Right renal cortex interstitium (tissue), 3 donors: ENCODE measurements at places on chromosomes 1 and 21. TPM values are rescaled to one million over a fixed set of nuclear protein-coding genes. Genes with fewer than 3 reads are reported as not detected.

DNA sequence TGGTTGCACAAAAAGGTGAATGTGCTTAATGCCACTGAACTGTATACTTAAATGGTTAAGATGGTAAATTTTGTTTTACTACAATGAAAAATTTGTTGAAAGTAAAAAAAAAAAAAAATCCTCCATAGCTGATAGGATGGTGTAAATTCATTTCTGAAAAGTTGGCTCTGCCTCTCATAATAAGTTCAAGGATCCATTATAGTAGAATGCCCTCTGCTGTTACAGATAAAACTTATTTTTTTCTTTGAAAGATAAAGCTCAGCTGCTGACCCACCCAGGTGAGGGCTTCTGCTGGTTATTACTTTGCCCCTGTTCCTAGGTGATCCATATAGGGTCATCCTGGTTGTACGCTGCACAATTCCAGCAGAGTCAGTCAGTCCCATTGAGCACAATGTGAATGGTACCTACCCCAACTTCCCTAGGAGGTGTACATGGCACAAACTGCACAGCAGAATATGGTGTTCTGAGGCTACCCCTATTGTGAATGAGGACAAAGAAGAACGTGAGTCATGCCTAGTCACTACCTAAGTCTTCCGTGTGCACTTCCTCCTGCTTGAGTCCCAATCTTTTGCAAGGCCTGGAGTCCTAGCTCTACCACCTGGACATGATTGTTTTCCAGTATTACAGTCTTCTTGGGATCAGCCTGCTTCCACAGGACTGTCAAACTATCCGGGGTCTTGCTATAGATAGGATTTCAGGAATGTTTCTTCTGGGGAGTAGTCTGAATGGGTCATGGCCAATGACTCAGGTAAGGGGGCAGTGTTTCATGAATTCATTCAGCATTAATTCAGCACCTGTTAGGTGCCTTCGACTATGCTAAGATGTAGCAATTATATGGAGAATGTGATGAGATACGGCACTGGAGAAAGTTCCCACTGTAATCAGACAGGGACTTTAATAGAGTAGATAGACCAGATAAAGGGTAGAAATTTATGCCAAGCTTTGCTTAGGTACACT, 20.8 kb upstream of the CD5L start:
- DNase-seq = no peak

FCGR3A gene
- polyA plus RNA-seq = 1.8 TPM

LCE1D gene
- polyA plus RNA-seq = not detected

CELSR2 gene
- 26.0 TPM for polyA plus RNA-seq

GRCh38 chr1:23247276-23247675, 30.0 kb upstream of the HTR1D start:
- DNase-seq = no peak
